ENCODE measurements at places on chromosomes 6 and 20.

DNA sequence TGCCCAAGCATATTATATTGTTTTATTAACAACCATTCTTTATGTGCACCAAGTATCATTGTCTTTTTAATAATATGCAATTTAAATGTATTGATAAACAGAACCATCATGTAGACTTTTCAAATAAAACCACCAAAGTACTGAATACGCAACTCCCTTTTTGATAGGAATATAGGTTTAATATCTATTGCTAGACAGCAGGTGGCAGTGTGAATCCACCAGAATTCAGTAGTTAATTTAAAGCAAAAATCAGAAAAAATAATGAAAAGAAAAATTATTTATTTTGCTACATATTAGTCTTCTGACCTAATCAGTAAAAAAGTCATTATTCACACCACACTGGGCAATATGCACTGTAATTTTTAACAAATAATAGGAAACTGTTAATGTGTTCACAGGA, 143.7 kb downstream of the KLHL32 start:
- no peak for DNase-seq

GRCh38 chr20:49029203-49029602, 16.9 kb upstream of the CSE1L start:
- DNase-seq = no peak

DNA sequence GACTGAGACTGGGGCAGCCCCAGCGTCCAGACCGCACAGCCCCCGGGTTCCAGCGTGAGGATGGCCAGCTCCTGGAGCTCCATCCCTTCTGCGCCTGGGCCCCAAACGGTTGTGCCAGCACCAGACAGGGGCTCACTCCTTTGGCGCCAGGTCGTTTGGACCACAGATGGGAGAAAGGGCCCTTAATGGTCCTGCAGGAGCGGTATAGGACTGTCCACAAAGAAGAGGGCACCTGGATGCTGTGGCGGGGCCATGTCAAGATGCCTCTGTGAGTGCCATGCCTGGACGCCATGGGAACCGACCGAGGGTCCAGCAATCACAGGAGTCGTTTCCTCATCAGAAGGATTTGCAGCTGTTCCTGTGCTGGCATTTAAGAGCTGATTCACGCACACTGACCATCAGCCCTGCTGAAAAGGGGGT, 82.7 kb downstream of the DLL1 start:
- no peak for DNase-seq

- peak; percentile 28 for DNase-seq
These were observed 5.6 kb upstream of the HLA-DOA start for GRCh38 chr6:33014841-33015634.

- no peak for DNase-seq
These were observed 82.4 kb upstream of the NNAT start for GRCh38 chr20:37438464-37439222.

GRCh38 chr6:144365271-144365670, 80.1 kb downstream of the UTRN start:
- no peak for DNase-seq

DNA sequence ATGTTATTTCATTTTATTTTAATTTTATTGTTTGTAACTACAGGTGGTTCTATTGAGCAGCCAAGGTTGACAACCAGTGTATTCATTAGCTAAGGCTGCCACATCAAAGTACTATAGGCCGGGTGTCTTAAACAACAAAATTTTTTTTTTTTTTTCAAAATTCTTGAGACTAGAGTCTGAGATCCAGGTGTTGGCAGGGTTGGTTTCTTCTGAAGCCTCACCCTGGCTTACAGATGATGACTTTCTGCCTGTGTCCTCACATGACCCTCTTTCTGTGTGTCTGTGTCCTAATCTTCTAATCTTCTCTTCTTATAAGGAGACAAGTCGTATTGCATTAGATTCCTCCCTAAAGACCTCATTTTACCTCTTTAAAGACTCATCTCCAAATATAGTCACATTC, 208.4 kb downstream of the MANEA start:
- DNase-seq = no peak

- no peak for DNase-seq
These were observed 42.5 kb downstream of the LY86 start for GRCh38 chr6:6631053-6631452.

- no peak for DNase-seq
These were observed 66.0 kb upstream of the SYNDIG1 start for GRCh38 chr20:24403406-24403805.

- no peak for DNase-seq
These were observed 2.4 kb upstream of the ZFP64 start for GRCh38 chr20:52193886-52194545.

GRCh38 chr6:170003451-170004160, 252.2 kb downstream of the ERMARD start:
- DNase-seq = no peak

DNA sequence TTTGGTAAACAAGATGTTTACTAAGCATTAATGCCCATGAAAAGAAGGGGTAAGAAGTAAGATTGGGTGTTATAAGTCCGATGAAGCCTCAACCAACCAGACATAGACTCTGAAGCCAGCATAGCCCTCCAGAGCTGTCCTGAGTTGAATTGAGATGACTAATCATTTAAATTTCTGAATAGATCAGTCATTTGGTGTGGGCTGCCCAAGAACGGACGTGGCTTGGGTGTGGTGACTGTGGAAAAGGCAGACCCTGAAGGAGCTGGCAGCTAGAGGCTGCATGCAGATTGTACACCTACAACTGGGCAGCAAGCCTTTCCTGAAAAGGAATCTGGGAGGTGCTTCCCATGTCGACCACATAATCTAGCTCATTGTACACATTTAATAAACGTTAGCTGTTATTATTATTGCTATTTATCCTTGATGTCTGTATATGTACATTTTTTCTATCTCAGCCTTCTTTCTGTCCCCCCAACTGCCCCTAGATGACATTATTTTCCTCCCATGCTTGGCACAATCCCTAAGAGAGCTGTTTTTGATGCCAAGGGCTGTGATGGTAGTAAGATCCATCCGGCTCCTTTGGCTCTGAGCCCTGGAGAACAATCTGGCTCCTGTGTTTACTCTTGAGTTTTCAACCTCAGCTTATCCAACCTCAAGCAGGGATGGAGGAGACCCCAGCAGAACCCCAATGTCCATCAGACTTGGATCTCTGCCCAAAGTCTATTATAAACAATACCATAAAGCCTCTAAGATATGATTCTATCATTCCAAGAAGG, 57.6 kb upstream of the JAG1 start:
- DNase-seq = no peak

GRCh38 chr6:93243231-93243778, 176.1 kb downstream of the EPHA7 start:
- no peak for DNase-seq

- DNase-seq = no peak
These were observed 53.0 kb upstream of the CHD6 start for GRCh38 chr20:41671143-41671542.

DNA sequence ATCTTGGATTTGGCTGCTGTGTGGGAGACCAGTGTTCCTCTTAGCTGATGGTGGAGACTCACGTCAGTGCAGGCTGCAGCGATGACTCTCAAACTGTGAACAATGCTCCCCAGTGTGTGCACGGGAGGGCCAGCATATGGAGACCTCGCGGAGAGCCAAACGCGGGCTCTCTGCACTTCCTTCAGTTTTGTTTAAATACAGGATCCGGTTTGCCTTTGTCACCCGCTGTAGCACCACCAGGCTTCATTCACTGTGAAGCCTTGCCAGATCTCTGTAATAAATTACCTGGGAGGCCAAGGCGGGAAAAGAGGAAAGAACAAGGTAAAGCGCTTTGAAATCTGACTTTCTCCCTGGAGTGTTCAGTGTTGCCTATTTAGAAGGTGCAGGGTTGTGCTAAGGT, 30.7 kb upstream of the TMEM14A start:
- peak; percentile 11 for DNase-seq

GRCh38 chr6:11748591-11749210, 29.9 kb downstream of the ADTRP start:
- DNase-seq = no peak

GRCh38 chr20:24872291-24873024, 76.6 kb upstream of the CST7 start:
- DNase-seq = peak; percentile 90

GRCh38 chr6:56692523-56693245, 50.0 kb upstream of the DST start:
- no peak for DNase-seq

GRCh38 chr6:143264986-143265764, 185.3 kb downstream of the ADAT2 start:
- DNase-seq = no peak

DNA sequence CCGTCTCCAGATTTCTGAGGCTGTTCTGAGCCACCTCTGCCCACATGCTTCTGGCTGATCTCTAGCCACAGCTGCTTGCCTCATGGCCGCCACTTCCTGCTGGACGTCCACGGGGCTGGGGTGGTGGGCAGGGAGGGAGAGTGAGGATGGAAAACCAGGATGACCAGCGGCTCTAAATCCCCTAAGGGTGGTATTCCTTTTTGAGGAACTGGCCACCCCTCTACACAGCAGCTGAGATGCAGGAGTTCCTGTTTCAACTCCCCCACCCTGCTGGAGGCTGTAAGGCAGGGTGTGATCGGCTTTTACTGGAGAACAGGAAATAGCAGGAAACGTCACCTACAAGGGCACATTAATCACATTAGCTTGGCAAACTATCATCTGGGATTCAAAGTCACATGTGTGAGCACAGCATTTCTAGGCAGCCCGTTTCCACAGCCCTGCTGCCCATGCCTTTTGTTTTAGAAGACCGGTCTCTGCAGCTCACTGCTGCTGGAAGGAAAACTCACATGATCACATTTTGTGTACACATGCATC, 181.6 kb upstream of the ECI2 start:
- DNase-seq = peak; percentile 79

DNA sequence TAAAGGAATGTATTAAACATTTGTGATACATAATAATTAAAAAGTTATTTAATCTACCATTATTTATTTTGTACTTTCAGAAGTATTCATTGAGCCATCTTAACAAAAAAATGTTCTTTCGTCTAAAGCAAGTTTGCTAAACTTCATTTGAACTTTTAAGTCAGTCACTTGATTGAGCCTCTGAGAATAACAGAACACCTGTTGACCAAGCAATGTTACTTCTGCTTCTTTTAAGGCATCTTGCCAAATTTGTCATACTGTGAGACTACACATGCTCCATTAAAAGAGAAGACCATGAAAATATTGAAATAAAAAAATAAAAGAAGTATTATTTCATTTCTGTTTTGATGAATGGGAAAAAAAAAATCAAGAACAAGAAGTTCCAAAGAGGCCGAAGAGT, 141.8 kb upstream of the BMP5 start:
- no peak for DNase-seq

GRCh38 chr20:46870041-46870440, 24.6 kb upstream of the EYA2 start:
- DNase-seq = no peak

DNA sequence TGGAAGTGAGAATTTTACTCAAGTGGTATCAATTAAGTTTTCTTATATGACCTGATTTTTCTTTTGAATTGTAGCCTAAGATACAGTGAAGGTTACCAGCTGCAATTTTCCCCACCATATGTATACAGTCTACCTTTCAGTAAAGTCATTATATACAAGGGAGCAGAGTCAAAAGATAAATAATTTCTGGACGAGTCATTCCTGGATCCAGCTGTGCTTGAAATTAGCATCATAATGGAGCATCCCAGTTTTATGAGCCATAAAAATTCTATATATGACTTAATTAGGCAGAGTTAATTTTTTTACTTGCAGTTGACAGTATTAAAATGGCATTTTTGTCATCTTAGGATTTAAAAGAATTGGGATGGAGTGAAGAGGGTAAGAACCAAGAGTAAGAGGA, 1008.4 kb downstream of the PHF3 start:
- DNase-seq = peak; percentile 39

DNA sequence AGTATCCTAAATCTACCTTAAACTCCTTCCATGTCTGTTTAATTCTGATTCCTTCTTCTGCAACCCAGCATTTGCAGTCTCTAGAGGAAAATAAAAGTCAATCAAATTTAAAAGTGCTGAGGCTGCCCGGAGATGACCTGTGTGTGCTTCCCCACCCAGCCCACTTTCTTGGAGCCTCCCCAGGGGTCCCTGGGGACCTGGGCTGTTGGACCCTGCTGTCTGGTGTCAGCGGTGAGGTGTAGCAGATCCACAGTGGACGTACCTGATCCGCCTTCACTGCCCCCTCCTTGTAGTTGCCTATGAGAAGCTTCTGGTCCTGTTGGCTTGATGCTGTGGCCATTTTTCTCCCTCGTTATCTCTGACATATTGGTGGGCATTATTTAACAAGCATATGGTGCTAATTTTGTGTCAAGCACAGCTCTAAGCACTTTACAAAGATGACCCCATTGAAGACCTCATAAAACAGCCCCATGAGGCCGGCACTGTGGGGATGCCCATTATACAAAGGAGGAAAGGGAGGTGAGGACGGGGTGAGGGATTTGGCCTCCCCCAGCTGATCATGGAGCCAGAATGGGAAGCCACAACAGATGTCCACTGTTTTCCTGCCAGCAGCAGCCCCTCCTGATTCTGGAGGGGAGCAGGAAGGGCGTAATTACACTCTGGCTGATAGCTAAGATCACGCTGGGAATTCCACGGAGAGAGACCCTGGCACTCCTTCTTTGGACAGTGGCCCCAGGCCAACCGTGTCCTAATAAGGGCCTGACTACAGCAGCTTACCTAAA, 628.2 kb downstream of the CDH26 start:
- DNase-seq = no peak

- no peak for DNase-seq
These were observed 83.3 kb downstream of the HIVEP2 start for GRCh38 chr6:142861711-142862110.

DNA sequence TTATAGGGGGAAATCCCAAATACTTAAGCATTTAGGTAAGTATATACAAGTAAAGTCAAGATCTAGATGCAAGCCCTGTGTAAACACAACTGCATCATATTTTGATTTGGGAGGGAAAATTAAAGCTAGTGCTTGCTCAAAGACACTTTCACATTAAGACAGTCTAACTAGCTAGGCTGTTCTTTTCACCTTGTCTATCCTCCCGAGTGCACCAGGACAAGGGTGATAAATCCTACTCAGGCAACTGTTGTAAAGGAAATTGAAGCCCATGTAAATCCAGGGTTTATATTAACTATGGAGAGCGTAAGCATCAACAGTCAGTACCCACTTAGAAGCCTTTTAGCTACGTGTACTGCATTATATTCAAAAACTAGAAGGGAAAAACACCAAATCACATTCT, 19.3 kb upstream of the BACH2 start:
- DNase-seq = no peak

GRCh38 chr6:30963641-30964040, 19.9 kb upstream of the MUC21 start:
- DNase-seq = no peak

- DNase-seq = no peak
These were observed 148.2 kb downstream of the BCKDHB start for GRCh38 chr6:80254716-80255115.

GRCh38 chr6:84118191-84118590, 84.6 kb downstream of the MRAP2 start:
- no peak for DNase-seq

DNA sequence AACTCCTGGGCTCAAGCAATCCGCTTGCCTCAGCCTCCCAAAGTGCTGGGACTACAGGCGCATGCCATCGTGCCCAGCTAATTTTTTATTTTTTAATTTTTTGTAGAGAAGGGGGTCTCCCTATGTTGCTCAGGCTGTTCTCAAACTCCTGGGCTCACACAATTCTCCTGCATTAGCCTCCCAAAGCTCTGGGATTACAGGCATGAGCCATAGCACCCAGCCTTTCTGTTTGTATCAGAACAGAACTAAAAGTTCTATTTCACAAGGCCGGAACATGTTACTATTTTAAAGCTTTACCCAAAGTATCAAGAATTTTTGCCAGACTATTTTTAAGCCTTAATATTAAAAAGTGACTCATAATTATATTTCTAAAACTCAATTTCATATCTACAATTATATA, 42.4 kb downstream of the NDRG3 start:
- DNase-seq = no peak
